Stimulated activated CD4-positive, alpha-beta T cell treated with anti-CD3 and anti-CD28 coated beads, Interleukin-2, amount 100 ng/mL, for 24 hours (primary cell): ENCODE measurements at places on chromosomes 2 and 18.

GRCh38 chr18:36095936-36096519, 28.7 kb upstream of the RPRD1A start:
- no peak for DNase-seq

- DNase-seq: no peak
Measured at GRCh38 chr2:223500709-223501108, 101.5 kb downstream of the SCG2 start.

DNA sequence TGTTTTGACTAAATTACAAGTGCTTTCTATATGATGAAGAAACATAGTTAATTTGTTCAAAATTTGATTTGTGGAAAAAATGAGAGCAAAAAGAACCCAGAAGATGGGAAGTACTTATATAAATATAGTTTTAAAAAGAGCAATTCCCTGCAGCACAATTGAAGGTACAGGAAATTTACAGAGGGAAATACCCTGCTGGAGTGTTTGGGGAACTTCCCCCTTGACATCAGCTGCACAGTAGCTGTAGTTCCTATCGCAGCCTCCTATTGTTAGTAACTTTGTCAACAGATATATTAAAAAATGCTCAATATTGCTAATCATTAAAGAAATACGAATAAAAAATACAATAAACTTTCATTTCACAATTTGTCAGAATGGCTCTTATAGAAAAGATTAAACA, 1118.8 kb upstream of the ZEB2 start:
- DNase-seq: no peak

DNA sequence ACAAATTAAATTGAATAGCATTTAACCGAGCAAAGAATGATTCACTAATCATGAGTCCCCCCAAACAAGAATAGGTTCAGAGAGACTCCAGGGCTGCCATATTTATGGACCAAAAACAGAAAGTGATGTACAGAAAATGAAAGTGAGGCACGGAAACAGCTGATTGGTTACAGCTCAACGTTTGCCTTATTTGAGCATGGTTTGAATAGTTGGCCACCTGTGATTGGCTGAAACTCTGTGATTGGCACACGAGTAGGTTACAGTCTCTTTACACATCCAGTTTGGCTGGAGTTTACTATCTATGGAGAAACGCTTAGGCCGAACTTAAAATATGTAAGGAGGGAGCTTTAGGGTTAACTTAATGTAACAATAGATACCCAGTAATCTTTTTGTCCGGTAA, 27.0 kb upstream of the DPYSL5 start:
- DNase-seq: no peak
